Suppressor macrophage treated with lipopolysaccharide for 1 hour (primary cell): ENCODE measurements at places on chromosomes 6 and 20.

DNA sequence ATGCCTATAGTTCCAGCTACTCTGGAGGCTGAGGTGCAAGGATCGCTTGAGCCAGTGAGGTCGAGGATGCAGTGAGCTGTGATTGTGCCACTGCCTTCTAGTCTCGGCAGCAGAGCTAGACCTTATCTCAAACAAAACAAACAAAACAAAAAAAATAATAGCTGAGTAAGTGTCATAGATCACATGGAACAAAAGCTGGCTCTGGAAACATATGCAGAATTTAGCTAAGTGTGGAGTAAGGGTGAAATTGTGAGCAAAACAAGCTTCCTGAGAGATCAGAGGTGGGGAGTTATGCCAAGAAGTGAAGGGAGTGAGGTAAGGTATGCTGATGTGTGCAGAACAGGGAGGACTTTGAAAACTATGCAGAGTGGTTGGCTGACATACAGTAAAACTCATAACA is 18.7 kb downstream of the SGK1 start:
- DNase-seq, result no peak

DNA sequence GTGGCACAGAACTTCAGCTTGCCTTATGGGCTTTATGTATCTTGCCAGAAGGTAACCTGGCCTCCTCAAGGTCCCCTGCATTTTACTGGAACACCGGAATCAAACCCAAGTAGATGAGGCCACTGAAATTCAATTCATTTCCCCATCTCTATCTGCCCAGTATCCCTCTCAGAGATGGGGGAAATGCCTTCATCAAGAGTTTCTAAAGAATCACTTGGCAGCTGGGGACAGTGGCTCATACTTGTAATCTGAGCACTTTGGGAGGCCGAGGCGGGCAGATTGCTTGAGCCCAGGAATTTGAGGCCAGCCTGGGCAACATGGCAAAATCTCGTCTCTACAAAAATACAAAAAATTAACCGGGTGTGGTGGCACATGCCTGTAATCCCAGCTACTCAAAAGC is 12.9 kb downstream of the MDGA1 start:
- no peak for DNase-seq

GRCh38 chr20:61443443-61444126 is 191.5 kb downstream of the CDH4 start:
- DNase-seq, result no peak

- no peak for DNase-seq
Measured at GRCh38 chr20:32805721-32806120, 14.0 kb upstream of the MAPRE1 start.

DNA sequence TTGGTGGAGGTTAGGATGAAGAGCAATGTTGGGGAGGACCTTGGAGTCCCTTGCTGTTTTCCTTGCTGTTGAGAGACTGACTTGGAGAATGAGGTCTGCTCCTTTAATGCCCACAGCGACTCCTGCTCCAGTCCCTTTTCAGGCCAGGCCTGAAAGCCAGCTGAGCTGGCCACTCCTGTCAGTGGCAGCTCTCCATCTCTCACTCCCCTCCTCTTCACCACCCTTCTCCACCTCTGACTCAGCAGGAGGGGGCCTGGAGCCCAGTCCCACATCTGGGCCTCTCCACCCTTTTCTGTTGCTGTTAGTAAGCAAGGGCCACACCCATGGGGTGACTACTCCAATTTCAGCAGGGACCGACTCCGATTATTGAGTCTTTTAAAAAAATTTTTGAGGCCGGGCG is 2.2 kb downstream of the SNX21 start:
- no peak for DNase-seq

DNA sequence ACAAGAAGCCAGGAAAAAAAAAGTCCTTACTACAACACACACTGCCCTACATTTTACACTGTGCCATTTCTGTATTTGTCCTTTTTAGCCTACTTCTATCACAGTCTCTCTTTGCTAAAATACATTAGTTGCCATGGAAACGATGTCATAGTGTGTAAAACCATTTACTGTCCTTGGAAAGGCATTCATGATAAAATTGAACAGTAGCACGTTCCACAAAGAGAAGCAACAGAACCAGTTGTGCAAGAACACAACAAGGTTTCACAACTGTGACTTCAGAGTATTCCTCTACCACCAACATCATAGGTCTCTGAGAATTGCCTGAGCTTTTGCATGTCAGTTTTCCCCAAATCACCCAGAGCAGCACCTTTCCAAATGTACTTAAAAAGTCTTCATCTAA is 20.5 kb downstream of the FYN start:
- no peak for DNase-seq

DNA sequence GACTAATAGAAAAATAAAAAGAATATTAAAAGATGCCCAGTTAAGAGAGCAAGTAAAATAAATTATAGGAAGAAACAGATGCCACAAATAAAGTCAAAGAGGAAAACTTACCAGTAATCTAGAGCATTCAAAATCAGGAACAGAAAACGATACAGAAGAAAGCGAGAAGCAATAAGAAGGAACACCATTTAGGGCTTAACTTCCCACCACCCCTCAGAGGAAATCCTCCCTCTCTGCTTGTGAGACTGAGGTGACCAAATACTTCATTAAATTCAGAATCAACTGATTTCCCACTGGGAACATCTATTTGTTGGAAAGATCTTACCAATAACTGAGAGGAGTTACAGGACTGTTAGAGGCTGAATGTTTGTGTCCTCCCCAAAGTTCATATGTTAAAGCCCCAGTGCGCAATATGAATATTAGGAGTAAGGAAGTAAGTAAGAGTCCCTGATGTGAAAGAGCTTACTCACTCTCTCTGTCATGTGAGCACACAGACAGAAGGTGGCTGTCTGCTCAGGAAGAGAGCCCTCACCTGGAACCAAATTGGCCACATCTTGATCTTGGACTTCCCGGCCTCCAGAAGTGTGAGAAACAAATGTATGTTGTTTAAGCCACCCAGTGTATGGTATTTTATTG is 19.5 kb downstream of the KATNA1 start:
- DNase-seq, result peak; percentile 43

DNA sequence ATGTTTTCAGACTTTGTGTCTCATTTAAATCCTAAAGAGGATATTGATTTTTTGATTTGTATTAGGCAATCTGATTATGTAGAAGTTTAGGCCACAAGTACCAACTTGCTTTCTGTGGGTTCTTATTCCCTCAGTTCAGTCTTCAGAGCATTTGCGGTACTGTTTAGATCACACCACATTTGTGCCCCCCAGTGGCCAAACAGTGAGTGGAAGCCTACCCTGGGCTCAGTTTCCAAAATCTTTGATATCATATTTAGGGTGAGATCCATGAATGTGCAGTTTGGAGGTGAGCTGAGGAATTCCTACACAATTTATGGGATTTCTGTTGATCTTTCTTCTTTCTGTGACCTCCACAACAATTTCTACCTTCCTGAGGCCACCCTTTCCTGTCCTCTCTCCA is 92.3 kb upstream of the FUT9 start:
- peak; percentile 1 for DNase-seq

DNA sequence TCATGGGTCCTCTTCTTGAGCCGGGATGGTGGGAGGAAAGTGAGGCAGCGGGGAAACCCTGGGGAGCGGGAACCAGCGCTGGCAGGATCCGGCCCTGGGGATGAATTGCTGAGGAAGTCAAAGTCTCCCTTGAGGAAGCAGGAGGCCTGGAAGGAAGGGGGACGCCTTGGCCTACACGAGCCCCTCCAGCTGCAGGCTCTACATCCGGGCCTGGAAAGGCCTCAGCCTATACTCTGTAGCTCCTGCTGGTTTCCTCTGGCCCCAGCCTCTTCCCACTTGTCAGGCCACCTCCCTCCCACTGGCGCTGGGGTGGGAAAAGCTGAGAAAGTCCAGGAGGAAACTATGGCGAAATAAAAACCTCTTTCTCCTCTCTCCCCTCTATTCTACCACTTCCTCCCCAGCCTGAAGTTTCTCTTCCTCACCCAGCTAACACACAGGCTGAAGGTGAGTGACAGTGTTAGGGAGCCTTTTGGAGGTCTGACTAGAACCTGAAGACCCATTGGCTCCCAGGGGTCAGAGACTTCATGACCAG is 14.9 kb downstream of the TREML2 start:
- peak; percentile 76 for DNase-seq

- DNase-seq, result no peak
Measured at GRCh38 chr20:14214046-14214445, 123.4 kb downstream of the FLRT3 start.

DNA sequence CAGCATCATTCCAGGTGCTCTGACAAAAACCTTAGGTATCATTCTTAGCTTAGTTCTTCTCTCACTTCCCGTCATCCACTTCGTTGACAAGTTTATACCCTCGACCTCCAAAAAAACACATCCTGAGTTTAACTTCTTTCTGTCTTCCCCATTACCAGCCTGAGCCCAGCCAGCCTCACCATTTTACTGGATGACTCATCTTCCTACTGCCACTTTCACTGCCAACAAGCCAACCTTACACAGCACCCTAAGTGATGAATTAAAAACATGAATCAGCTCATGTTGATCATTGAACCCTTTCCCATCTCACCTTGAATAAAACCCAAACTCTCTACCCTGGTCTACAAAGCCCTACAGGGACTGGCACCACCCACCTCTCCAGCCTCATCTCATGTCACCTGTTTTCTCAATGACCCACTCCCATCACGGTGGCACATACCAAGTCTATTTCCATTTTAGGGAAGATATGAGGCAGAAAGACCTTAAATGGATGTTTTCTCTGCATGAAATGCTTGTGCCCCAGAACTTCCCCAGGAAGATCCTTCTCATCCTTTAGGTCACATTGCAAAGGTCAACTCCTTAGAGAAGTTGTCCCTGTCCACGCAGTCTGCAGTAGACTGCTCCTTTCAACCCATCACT is 9.9 kb upstream of the UST start:
- DNase-seq, result peak; percentile 36

DNA sequence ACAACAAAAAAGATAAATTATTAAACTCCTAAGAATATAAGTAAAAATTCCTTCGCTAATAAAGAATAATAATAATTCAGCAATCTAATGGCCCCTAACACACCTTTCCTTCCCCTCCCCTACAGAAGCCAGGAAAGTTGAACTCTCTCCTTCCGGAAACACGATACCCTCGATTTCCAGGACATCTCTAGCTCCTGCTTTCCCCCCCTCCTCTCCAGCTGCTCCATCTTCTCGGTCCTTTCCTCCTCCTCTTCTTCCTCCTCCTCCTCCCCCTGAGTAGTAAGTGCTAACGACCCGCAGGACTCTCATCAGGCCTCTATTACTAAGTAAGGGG is 603 bp downstream of the TASP1 start:
- DNase-seq, result no peak

DNA sequence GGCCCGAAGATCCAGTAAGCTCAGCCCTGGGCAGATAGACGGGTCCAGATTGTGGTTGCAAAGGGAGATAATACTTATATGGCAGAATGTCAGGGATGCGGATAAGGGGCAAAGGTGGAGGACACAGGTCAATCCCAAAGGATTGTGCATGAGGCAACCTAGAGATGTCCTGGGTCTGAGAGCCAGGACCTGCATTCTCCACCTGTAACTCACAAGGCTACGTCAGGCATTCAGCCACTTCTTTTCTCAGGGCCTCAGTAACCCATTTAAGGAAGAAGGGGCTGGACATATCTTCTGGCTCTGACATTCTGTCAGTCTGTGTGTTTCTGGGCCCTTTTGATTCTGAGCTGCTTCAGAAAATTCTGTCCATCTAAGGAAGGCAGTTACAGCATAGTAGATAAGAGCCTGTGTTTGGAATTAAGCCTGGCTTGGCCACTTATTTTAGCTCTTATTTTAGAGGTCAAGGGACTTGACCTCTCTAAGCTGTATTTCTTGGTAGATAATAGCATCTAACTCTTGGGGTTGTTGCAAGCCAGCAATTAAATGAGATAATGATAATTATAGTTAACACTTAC is 40.2 kb downstream of the CNBD2 start:
- DNase-seq, result no peak

DNA sequence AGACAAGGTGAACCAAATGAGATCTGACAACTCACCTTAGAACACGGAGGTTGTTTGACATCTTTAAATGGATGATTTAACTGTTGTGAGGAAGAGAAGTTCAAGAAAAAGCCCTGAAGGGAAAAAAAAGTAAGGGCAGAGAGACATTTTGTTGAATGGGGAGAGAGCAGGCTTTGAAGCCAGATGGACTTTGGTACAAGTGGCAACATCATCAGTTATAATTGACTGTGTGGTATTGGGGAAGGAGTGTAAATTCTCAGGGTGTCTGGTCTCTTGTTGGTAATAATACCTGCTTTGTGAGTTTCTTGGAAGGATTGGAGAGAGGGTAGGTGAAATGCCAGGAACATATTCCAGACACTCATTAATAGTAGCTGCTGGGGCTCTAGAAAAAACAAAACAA is 21.6 kb downstream of the OGFRL1 start:
- DNase-seq, result no peak

- DNase-seq, result peak; percentile 64
Measured at GRCh38 chr6:30480536-30481156, 8.7 kb upstream of the HLA-E start.

DNA sequence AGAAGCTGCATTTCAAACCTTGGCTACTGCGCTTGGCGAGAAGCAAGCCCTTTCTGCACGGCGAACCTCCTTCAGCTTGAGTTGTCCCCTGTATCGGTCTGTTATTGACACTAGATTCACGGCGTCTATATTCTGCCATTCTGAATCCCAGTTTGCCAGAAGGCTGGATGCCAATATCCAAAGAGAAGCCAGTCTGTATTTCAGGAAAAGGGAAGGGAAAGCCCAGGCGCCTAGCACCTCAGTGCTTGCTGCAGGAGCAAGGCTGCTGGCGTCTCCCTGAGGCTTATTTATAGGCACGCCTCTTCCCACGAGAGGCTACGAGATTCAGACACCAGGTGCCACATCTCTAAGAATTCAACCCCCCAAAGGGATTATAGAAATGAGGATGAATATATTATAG is 89.6 kb upstream of the CDH4 start:
- DNase-seq, result no peak

- DNase-seq, result no peak
Measured at GRCh38 chr6:51559059-51559458, 528.4 kb downstream of the PKHD1 start.

DNA sequence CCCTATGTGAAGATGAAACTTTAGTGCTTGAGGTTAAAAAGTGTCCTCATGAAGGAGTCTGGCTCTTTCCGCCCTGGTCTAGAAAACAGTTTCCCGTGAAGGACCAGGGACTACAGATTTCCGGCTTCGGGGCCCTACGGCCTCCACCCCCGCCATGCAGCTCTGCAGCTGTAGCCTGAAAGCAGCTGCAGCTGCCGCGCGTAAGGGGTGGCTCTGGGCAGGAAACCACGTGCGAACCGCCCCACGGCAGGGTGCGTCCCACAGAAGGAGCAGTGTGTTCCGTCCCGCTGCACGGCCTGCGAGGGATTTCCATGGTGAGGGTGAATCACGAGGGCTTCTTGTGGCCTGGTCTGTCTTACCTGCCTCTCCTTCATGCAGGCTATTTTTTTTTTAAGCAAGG is 117.0 kb downstream of the ERMARD start:
- peak; percentile 29 for DNase-seq

DNA sequence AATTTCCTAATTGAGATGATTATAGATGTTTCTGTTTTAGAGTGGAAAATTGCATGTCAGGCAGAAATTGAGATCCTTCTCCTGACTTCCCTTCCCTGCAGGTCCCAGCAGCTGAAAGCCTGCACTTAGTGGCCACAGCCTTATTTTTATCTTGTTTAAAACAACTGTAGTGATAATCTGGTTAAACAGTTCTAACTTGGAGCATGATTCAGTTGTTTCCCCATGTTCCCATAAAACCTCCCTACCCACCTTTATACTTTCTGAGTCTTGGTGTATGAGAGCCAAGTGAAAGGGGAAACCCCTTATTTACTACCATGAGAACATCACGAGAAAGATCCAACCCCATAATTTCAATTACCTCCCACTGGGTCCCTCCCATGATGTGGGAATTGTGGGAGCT is 195.2 kb downstream of the SLC16A10 start:
- DNase-seq, result peak; percentile 24

GRCh38 chr6:157200611-157201010 is 122.7 kb downstream of the TMEM242 start:
- no peak for DNase-seq

- DNase-seq, result no peak
Measured at GRCh38 chr6:98203170-98203806, 631.1 kb upstream of the POU3F2 start.
